Activated naive CD8-positive, alpha-beta T cell treated with anti-CD3 and anti-CD28 coated beads, Interleukin-2, amount 50 U/mL, for 24 hours (primary cell): ENCODE measurements at places on chromosomes 6 and 20.

DNA sequence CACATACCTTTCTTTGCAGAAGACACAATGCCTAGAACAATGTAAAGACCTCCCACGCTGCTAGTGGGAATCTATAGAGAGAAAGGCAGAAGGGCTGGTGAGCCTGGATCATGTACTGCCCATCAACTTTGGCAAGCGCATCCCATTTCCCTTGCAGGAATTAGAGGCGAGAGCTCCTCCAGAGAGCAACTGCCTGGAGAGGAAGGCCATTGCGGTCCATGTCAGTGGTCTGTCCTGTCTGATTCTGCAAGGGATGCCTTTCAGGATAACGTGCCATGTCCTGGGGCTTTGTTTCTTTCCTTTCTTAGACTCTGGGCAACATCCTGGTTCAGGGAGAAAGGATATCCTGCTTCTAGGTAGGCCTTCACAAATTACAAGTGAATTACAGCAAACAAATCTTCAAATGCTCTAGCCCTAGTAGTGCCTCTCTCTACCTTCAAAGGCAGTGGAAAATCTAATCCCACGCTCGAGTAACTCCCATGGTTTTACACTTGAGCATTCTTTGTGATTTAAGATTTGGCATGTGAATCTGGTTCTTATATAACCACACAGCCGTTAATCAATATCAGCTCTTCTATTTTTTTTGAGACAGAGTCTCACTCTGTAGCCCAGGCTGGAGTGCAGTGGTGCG lies 38.5 kb downstream of the GCNT2 start:
- DNase-seq: no peak

DNA sequence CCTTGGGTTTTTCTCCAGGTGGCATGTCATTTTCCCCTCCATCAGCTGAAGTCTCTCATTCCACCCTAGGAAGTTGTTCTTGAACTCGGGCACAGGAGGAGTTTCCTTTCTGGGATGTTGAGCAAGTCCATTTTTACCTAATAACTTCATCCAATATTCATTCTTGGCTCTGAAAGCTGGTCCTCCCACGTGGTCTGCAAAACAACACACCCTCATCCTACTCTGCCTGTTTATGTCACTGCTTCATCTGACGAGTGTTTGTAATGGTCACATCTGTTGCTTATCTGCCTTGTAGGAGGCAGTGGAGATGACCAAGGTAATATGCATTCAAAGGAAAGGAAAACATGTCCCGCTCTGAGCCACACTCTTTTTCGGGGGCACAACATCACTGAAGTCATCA lies 41.7 kb upstream of the AIG1 start:
- no peak for DNase-seq

DNA sequence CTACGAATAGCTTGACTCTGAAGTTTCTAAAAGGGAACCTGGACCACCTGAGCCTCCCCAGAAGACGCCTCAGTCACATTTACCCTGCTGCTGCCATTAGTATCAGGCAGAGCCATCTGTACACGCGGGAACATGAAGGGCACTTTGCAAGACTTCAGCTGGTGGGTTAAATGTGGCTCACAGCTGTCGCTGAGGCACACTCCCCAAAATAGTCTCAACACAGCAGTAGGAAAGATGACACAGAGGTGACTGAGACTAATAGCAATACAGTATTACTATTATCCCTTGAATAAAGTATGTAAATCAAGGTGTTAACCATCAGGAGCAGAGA lies 29.0 kb downstream of the PSMB1 start:
- no peak for DNase-seq

GRCh38 chr20:36645353-36645752 lies 643 bp downstream of the SLA2 start:
- DNase-seq: no peak

GRCh38 chr6:70277470-70277869 lies 25.4 kb downstream of the COL9A1 start:
- no peak for DNase-seq

GRCh38 chr6:163048345-163048744 lies 320.6 kb downstream of the PACRG start:
- DNase-seq: no peak
